ENCODE measurements at places on chromosomes 7 and 10. TPM values are rescaled to one million over a fixed set of nuclear protein-coding genes. Genes with fewer than 3 reads are reported as not detected.

Gene GIMAP5
- not detected for total RNA-seq

Gene NPSR1
- not detected for total RNA-seq

- H3K4me1 ChIP-seq = peaks cover 15% of the 10 kb centered on the region
- 0 out of 2 replicates have a peak, but pooled peaks cover 2% of the 10 kb centered on the region for H3K36me3 ChIP-seq
- H3K27me3 ChIP-seq = no peaks in the 10 kb centered on the region
Observed at GRCh38 chr7:155296788-155297516, 726 bp upstream of the INSIG1 start.

DNA sequence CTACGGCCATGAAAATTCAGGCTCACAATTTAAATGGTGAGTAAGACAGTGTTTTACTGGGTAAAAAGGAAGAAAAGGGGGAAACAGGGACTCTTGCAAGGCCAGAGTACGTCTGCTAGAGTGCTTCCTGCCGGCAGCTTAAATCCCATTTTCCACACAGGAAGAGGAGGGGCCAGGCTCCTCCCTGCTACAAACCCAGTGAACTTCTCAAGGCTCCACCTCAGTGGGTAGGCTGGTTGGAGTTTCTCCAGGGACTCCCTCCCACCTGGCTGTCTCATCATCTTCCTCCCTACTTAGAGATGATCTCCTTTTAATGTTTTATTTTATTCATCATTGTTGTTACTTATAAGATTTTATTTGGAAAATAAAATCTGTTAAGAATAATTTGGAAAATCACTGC, 62.6 kb upstream of the SEMA3C start:
- DNase-seq = no peak
- no peaks in the 10 kb centered on the region for H3K4me1 ChIP-seq
- no peaks in the 10 kb centered on the region for H3K36me3 ChIP-seq
- no peak overlapping the region for H3K27ac ChIP-seq
- no peaks in the 10 kb centered on the region for H3K27me3 ChIP-seq

DNA sequence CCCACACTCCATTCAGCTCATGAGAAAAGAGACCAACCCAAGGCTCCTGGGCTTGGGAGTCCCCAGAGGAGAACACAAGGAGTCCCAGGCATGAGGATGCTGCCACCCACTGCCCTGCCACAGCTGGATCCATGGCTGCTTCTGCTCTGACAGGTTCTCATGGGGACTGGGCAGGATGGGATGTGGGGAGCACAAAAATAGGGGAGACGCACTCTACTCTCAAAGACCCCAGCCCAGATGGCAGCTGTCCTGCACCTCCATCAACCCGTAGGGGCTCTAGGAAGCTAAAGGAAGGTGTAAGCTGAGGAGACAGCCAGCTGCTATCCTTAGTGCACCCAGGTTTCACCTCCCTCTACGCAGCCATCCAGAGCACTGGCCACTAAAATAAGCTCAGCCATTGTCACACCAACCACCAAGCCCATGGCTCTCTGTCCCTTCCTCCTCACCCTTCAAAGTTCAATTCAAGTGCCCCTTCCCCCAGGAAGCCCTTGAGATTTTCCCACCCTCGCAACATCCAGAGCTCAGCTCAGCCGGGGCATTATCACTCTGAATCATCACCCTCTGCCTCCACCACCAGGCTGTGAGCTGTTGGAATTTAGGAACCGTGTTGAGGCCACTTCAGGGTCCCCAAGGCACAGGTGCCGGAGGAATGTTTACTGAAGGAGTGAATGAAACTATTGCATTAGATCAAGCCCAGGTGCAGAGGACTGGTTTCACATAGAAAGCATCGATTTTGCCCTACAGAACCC, 142.1 kb downstream of the GRID1 start:
- no peak overlapping the region for H3K27ac ChIP-seq
- no peaks in the 10 kb centered on the region for H3K27me3 ChIP-seq
- no peaks in the 10 kb centered on the region for H3K4me1 ChIP-seq
- no peaks in the 10 kb centered on the region for H3K36me3 ChIP-seq

GRCh38 chr10:129915526-129916378, 48.3 kb downstream of the EBF3 start:
- H3K4me3 ChIP-seq = no peak overlapping the region
- no peaks in the 10 kb centered on the region for H3K36me3 ChIP-seq
- no peak overlapping the region for H3K27ac ChIP-seq

- no peak for DNase-seq
- H3K4me1 ChIP-seq = no peaks in the 10 kb centered on the region
- no peaks in the 10 kb centered on the region for H3K36me3 ChIP-seq
- no peak overlapping the region for H3K27ac ChIP-seq
Observed at GRCh38 chr7:148296994-148297644, 293.4 kb upstream of the C7orf33 start.

Gene ZNF32
- 21.7 TPM for total RNA-seq
